ENCODE measurements at places on chromosomes 2 and 18.
A peak's percentile ranks its signal among the peaks of the same experiment; 100 is the strongest.

GRCh38 chr2:96642564-96643360, at the start of gene FER1L5:
Gene FER1L5, plus strand, starts transcription at chr2:96642764. Its CDS starts 73 bp downstream, at chr2:96642837.
- DNase-seq: peak; percentile 66

DNA sequence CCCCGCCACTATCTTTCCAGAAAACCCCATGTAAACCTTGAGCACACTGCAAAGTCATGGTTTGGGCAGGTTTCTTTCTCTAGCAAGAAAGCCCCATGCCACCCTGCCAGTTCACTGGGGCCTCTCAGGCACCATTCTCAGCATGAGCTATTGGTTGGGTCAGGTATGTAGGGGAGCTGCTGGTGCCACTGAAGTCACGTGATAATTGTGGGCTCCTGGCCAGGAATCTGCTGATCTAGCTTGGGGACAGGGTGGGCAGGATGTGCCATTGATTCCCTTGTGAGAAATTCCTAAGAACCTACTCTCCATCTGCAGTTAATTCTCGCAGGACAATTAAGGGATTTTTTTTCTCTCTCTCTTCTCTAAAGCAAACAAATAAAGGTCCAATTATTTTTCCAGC, 26.5 kb upstream of the HNMT start:
- peak; percentile 59 for DNase-seq

GRCh38 chr2:121902171-121902591, 146.7 kb downstream of the TSN start:
- DNase-seq: no peak

GRCh38 chr18:34710934-34711333, 836 bp downstream of the DTNA start:
- peak; percentile 40 for DNase-seq

- no peak for DNase-seq
Observed at GRCh38 chr18:58851856-58852255, 12.8 kb upstream of the ZNF532 start.
